ENCODE measurements at places on chromosomes 5 and 9.
A peak's percentile ranks its signal among the peaks of the same experiment; 100 is the strongest.

GRCh38 chr9:5543875-5544702, 33.8 kb downstream of the PDCD1LG2 start:
- no peak for DNase-seq

DNA sequence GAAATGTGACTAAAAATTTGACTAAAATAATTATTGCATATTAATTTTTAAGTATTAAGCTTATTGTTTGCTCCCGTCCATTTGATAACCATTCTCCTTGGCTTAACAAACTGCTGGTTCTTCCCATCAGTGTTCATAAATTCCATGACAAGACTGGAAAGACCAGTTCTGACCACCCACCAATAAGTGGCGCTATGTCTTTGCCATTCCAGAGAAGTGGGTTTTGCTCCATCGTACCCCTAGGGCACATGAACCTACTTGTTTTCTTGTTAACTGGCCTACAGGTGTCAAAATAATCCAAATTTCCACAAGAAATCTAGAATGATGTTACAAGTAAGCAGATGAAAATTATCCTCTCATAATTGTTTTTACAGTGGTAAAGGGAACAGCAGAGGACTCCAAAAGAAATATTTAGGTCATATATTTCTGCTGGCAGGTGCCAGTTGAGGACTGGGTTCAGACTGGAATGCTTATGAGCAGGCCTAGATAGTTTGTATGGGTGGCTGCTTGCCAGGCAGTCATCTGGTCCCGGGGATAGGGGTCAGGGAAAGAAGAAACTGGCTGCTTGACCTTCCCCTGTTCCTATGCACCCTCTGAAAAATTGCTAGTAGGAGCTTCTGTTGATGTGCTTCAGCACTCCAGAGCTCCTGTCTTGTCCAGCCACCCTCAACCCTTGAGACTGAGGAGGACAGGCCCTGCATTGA, 283.1 kb upstream of the ADAMTSL1 start:
- no peak for DNase-seq

GRCh38 chr9:89902450-89903140, 297.8 kb downstream of the GADD45G start:
- DNase-seq: no peak

GRCh38 chr9:133098871-133099270, 22.2 kb downstream of the RALGDS start:
- DNase-seq: no peak

GRCh38 chr5:78961743-78962142, 23.4 kb downstream of the ARSB start:
- DNase-seq: no peak

- no peak for DNase-seq
Observed at GRCh38 chr9:93682155-93682968, 106.0 kb downstream of the PHF2 start.

- DNase-seq: no peak
Observed at GRCh38 chr5:116297296-116297814, 212.5 kb downstream of the COMMD10 start.

GRCh38 chr5:135508496-135509005, 27.2 kb downstream of the NEUROG1 start:
- DNase-seq: no peak

DNA sequence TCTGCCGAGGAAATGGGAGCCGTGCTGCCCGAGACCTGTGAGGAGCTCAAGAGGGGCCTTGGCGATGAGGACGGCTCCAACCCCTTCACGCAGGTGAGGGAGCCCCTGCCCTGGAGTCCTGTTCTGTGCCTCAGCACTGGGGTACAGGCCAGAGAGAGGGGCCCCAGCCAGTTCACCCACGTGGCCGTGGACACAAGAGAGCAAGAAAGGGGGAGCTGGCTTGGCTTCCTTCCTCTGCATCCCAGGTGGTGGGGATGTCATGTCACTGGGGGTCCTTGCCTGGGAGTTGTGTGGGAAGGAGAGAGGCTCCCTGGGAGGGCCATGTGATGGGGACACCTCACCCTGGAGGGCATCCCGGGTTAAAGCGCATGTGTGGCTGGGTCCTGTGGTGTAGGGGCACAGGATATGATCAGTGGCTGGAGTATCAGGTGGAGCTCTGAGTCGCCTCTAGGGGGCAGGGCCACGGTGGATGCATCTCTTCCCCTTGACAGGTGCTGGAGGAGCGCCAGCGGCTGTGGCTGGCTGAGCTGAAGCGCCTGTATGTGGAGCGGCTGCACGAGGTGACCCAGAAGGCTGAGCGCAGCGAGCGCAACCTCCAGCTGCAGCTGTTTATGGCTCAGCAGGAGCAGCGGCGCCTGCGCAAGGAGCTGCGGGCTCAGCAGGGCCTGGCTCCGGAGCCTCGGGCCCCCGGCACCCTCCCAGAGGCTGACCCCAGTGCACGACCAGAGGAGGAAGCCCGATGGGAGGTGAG, 7.5 kb downstream of the N4BP3 start:
- DNase-seq: peak; percentile 6

- no peak for DNase-seq
Observed at GRCh38 chr5:157471709-157472108, 11.7 kb downstream of the NIPAL4 start.

- DNase-seq: no peak
Observed at GRCh38 chr9:19378164-19378563, 1.9 kb downstream of the RPS6 start.

- no peak for DNase-seq
Observed at GRCh38 chr5:12522116-12522515, 617.9 kb upstream of the CTNND2 start.

DNA sequence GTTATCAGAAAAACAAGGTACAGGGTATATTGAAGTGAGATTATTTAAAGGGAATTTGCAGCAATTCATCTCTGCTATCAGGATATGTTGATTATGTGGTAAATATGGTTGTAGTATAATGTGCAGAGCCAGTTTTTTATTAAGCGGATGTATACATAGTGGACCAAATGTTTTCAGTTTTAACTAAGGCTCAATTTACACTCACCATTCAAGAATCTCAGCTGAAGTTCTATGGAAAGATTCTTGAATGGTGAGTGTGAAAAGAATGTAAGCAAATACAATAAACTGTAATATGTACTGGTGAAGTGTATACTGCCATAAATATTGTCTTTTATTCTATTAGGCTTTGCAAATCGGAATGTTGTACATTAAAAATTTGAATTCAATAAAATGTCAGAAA, 895.9 kb upstream of the CDH10 start:
- no peak for DNase-seq

- no peak for DNase-seq
Observed at GRCh38 chr9:121741228-121741918, 89.9 kb downstream of the DAB2IP start.

DNA sequence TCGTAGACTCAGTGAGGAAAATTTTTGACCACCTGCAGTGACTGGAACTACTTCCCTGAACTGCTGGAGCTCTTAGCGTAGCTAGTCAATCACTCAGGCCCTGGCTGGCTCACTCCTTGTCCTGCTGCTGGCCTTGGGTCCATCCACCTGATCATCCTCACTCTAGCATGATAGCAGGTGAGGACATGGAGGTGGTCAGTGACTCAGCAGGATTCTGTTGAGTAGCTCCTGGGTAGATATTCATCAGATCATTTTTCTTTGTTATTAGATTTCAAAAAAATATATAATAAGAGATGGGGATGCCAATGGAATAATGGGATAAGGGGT, 25.0 kb upstream of the SEMA4D start:
- DNase-seq: no peak

DNA sequence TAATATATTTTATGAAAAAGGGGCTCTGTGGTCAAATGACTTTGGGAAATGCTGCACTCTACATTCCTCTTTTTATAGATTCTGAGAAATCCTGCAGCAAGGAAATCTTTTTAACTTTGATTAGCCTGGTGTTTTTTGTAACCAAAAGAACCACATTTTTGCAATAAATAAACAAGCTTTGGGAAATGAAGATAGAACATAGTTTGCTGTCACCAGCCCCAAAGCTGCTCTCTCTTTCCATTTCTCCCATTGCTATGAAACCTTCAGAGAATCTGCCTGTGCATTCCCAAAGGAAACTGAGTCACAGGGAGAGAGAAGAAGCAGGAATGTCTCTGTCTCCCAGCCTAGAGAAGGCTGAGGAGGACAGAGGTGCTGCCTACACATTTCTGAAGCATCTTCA, 59.0 kb downstream of the COL15A1 start:
- no peak for DNase-seq

All from GF-D8 (cell line).